ENCODE measurements at places on chromosomes 13 and 19.

GRCh38 chr13:40389081-40389641, 277.3 kb downstream of the FOXO1 start:
- no peak for DNase-seq

DNA sequence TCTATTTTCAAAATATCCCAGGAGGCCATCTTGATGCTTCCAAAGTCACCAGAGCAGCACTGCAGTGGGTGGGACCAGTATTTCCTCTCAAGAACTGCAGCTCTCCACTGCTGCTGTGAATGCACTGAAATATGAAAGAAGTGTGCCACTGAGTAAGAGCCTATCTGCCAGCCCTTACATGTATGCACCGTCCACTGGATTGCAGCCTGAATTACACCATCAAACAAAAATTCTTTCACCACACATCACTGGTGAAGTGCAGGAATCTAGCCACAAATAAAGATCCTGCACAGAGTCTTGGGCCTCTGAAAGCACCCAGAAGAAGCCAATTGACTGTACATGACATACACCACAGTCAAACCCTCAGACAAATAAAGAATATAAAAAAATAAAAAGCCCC, 249.0 kb downstream of the LHFPL6 start:
- no peak for DNase-seq

GRCh38 chr13:83984793-83985192, 102.5 kb upstream of the SLITRK1 start:
- DNase-seq: no peak

- no peak for DNase-seq
Measured at GRCh38 chr13:19864024-19864745, 736 bp upstream of the ZMYM5 start.

DNA sequence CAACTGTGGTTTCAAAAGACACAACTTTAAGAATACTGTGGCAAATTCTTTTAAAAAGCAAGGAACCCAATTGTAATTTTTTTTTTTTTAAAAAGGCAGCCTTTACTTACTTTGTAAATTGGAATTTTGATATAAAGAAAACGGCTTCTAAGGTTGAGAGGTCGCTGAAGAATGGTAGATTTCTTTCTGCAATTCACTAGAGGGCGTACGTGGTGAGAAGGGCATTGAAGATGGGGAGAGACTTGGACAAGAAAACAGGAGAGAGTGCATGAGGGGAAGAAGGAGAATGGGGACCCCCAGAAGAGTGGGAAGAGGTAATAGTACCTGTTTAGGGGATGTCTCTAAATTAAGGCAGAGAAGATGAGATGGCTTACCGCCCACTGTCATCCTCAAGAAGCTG, 33.5 kb upstream of the PABPC3 start:
- no peak for DNase-seq

DNA sequence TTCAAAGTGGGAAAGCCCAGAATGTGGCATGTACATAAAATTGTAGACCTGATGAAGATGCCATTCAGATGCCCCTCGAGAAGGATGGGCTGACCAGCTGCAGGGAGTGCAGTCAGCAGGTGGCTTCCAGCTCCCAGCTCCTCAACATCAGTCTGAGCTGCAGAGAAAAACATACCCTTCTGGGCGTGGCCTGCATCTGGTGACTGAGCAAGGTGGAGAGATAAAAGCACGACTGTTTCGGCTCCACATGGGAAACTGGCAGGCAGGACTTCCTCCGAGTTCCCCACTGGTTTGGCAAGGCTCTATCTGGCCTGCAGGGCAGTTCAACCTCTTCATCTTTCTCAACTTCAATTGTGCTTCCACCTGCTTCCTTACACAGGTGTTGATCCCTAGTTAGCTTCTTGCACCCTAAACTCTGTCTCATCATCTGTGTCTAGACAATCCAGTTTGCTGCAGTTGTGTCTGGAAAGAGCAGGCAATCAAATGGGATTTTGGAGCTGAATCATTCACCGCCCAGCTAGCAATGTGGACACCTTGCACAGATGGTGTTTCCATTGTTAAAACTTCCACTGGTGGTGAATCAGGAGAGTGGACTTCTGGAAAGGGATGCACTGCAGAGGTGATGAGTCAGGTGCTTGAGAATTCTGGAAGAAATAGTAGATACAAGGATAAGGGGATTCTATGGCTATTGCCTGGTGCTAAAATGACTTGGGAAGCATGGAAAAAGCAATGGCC, 56.8 kb downstream of the POLR1D start:
- no peak for DNase-seq

DNA sequence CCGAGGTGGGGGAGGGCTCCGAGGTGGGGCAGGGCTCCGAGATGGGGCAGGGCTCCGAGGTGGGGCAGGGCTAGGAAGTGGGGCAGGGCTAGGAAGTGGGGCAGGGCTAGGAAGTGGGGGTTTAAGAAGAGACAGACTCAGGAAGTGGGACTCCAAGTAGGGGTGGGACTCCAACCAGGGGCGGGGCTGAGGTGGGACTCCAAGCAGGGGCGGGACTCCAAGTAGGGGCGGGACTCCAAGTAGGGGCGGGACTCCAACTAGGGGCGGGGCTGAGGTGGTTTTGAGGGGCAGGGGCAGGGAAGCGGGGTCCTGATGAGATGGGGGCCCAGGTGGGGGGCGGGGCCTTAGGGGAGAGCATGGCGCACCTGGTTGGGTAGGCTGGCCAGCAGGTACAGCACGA, 13.6 kb downstream of the CFD start:
- no peak for DNase-seq

DNA sequence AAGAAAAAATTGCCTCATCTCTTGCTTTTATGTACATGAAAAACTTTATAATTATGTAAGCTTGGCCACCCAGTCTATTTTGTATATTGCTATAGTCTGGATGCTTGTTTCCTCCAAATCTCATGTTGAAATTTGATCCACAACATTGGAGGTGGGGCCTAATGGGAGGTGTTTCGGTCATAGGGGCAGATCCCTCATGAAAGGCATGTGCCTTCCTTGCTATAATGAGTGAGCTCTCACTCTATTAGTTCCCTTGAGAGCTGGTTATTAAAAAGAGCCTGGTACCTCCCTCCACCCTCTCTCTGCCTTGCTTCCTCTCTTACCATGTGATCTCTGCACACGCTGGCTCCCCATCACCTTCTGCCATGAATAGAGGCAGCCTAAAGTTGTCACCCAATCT, 1005.1 kb downstream of the PCDH9 start:
- DNase-seq: no peak

- no peak for DNase-seq
Measured at GRCh38 chr13:100597253-100597652, 8.7 kb upstream of the GGACT start.

DNA sequence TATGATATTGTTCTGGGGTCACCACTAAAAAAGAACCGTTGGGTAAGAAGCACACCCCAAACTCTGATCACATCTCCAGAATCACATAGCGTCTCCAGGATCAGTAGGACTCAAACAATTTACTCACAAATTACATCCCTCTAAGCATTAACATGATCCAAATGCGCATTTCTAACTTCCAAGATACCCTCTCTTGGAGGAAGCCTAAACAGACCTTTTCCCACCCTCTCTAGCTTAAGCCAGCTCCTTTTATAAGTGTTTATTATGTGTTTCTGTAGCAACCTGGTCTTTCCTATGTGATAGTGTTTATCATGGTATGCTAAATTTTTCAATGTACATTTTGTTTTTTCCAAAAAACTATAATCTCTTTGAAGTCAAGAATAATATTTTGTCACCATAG, 1846.5 kb downstream of the OLFM4 start:
- no peak for DNase-seq

DNA sequence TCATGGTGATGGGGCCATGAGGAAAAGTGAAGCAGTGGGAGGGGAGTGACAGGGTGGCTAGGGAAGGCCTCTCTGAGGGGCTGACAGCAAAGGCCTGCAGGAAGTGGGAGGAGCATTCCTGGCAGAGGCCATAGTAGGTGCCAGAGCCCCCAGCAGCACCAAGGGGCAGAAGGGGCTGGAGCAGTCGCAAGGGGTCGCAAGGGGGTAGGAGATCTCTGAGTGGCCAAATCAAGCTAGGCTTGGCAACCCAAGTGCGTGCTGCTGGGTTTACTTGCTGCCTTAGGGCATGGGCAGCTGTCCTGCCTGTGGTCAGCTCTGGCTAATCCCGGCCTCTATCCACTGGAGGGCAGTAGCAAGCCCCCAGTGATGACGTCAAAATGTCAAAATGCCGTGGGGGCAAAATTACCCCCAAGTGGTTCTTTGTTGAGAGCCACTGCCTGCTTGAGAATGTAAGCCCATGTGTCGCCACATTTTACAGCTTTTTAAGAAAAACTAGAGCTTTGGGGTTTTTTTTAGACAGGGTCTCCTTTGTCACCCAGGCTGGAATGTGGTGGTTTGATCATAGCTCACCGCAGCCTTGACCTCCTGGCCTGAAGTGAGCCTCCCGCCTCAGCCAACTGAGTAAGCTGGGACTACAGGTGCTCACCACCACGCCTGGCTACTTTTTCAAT, 11.8 kb downstream of the CCDC97 start:
- no peak for DNase-seq

DNA sequence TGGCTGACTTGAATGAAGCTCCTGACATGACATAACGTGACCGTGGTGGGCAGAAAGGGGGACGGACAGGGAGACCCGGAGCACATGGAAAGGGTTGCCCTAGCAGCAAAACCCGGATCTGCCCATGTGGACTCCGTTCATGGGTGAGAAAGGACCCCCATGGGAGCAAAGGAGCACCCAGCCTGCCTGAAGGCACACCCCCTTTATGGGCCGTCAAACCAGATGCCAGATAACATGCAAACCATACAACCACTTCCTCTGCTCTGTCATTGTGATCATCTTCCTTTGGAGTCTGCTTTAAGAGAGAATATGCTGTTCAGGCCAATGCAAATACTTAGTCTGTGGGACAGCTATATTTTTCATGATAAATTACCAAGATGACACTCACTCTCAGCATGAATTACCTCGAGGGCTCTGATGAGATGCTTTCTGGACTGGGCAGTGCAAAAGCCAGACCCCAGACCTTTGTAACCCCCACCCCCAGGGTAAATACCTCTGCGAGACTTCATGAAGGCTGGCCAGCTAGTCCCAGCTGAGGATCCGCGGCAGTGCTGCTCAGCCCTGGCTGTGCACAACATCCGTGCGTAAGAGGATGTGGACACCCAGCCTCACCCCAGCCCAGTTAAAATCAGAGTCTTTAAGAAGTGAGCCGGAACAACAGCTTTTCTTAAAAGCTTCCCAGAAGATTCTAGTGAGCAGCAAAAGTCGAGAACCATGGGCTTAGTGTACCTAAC, 126.6 kb downstream of the USP12 start:
- DNase-seq: no peak
